ENCODE measurements at places on chromosomes 6 and 20.

GRCh38 chr20:13302647-13303450, 81.8 kb downstream of the ISM1 start:
- DNase-seq: no peak

- no peak for DNase-seq
Measured at GRCh38 chr20:22814471-22815205, 220.5 kb upstream of the SSTR4 start.

DNA sequence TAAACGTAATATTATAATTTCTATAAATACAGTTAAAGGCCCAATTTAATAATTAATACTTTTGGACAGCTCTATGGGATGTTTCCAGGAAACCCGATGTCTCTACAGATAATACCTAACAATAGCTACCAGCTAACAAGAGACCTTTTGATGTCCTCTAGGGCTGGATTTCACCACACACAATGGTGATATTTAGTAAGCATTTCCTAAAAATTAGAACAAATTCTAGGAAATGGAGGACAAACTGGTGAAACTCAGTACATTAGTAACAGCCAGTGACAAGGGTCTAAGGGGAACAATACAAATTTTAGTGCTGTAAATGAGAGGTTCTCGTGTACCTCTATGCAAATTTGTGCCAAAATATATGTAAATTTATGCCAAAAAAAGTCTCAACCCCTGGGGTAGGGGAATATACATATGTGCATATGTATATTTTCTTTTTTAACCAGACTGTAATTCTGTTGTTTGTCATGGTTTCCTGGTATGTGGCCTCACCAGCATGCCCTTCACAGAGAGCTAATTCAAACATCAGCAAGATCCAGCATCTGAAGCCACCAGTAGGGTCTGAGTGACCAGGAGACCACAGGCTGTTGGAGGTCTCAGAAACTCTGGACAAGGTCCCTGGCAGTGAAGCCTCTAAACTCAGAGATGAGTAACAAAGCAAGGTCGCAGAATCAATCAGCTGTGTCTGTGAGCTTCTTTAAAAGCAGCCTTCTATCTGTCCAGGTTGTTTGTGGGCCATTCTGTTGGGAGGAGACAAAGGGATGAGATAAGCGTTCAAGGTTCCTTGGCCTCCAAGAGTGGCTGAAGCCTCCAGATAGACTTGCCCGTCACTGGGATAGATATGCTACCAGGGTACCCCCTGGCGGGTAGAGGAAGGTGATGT, 235.1 kb upstream of the RREB1 start:
- DNase-seq: no peak

DNA sequence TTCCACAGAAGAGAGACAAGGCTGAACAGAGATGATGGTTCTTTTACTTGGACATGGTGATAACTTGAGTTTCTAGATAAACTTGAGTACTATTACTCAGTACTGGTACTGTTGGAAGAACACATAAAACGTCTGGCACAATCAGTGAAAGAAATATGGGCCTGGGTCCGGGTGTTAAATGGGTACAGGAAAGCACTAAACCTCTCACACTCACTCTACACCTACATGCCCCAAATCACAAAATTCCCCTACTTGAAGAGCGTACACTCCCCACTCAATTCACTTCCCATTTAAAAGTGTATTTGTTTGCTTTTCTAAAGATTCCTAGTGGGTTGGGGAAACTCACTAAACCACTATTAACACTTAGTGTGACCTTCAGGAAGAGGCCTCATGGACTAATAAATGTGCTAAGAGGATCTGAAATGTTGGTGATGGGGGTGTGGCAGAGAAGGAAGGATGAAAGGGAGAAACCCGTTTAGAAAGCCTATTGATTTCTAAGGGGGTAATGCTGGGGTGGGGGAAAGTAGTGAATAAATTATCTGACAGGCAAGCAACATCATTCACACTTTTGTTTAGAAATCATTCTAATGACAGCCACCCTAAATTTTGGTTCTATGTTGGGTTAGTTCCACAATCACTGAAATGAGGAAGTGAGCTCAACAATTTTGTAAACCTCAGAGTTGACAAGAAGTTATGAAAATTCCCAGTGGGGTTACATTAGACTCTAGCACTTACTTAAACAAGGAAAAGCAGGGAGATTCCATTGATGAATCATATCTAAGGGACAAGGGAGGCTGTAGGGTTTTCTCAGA, 222.6 kb upstream of the MARCKS start:
- DNase-seq: peak; percentile 52

DNA sequence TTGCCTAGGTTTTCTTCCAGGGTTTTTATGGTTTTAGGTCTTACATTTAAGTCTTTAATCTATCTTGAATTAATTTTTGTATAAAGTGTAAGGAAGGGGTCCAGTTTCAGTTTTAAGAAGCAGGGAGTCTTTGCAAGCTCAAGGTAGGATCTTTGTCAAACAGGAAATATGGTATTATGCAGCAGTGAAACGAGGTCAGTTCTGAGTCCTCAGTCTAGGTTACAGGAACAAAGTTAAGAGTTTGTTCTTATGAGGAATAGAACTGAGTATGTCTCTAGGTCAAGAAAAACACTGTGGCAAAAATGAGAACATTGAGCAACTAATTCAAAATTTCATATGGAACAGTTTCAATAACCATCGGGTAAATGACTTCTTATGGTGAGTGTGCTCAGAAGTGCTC, 63.6 kb downstream of the GCLC start:
- no peak for DNase-seq

GRCh38 chr6:31158863-31159855, 770 bp downstream of the TCF19 start:
- DNase-seq: no peak

DNA sequence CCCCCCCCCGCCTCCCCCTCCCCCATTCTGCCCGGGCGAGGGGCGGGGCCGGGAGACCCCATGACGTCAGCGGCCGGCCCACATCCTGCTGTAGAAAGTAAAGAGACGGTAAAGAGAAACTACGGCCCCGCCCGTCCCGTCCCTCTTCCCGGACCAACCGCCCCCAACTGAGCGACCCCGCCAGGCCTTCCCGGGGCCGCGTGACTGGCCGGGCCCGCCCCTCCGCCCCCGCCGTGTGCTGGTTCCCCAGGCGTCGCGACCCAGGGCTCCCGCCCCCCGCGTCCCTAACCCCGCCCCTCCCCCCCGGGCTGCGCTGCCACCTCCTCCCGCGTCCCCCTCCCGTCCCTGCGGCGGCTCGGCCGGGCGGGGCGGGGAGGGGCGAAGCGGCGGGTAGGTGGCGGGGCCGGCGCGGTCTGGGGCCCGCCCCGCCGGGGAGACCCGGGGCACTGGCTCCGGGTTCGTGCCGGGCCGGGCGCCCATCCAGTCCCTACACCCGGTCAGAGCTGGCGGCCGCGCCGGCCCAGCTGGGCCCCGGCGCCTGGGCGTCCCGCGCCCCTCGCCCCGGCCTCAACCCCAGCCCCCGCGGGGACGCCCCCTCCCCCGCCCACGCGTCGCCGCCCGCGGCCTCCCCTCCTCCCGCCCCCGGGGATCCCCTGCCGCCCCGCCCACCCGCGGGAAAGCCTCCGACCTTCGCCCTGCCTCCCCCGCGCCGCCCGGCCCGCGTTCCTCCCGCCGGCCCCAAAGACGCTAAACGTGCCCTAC, 655 bp upstream of the HIVEP1 start:
- DNase-seq: peak; percentile 94

- DNase-seq: no peak
Measured at GRCh38 chr6:112594886-112595594, 247.9 kb downstream of the RFPL4B start.

DNA sequence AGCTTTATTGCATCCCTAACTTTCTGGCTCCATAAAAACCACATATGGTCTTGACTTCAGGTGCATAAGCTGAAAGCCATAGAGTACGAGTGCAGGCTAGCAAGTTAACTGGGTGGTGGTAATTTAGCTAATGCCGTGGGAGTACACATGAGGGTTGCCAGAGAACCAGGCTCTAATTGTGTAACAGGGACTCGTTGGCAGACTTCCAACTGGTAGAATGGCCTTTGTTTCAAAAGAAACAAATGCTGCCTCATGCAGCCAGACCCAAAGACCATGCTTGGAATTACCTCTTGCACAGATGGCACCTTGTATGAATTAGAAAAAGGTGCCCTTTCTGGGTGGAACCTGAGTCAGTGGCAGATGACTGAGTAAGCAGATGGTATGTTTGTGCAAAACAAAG, 73.2 kb downstream of the LY86 start:
- peak; percentile 14 for DNase-seq

- peak; percentile 84 for DNase-seq
Measured at GRCh38 chr6:90131614-90132423, 164.8 kb downstream of the BACH2 start.

GRCh38 chr20:40230486-40230885, 458.6 kb downstream of the MAFB start:
- DNase-seq: no peak

- DNase-seq: no peak
Measured at GRCh38 chr20:62744741-62745191, 36.1 kb downstream of the NTSR1 start.

GRCh38 chr6:128521282-128521632, 858 bp upstream of the PTPRK start:
- DNase-seq: no peak

GRCh38 chr6:33251395-33252012, 20.2 kb downstream of the VPS52 start:
- no peak for DNase-seq

DNA sequence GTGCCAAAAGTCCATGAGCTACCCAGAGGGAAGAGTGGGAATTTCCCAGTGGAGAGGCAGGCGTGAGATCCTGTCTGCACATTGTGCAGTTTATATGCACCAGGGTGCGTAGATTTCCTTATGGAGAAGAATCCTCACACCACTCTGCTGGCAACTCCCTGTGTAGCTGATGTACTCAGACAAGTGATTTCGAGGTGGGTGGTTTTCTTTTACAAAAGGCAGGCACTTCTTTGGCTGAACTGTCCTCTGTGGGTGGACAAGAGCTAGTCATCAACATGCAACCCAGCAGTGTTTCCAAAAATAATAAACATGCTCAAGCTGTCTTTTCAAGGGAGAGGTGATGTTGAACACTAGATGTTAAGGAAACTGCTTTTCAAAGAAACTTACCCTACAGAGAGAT, 121.7 kb upstream of the NXT1 start:
- DNase-seq: no peak

- DNase-seq: no peak
Measured at GRCh38 chr6:81768150-81768942, 15.9 kb upstream of the TENT5A start.

DNA sequence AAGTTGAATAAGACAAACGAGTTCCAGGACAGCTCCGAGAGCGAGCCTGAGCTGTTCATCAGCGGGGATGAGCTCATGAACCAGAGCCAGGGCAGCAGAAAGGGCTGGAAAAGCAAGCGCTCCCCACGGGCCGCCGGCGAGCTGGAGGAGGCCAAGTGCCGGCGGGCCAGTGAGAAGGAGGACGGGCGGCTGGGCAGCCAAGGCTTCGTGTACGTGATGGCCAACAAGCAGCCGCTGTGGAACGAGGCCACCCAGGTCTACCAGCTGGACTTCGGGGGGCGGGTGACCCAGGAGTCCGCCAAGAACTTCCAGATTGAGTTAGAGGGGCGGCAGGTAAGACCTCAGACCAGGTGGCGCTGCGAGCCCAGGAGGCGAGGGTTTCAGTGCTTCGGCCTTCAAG, 56.0 kb upstream of the TMEM181 start:
- no peak for DNase-seq

DNA sequence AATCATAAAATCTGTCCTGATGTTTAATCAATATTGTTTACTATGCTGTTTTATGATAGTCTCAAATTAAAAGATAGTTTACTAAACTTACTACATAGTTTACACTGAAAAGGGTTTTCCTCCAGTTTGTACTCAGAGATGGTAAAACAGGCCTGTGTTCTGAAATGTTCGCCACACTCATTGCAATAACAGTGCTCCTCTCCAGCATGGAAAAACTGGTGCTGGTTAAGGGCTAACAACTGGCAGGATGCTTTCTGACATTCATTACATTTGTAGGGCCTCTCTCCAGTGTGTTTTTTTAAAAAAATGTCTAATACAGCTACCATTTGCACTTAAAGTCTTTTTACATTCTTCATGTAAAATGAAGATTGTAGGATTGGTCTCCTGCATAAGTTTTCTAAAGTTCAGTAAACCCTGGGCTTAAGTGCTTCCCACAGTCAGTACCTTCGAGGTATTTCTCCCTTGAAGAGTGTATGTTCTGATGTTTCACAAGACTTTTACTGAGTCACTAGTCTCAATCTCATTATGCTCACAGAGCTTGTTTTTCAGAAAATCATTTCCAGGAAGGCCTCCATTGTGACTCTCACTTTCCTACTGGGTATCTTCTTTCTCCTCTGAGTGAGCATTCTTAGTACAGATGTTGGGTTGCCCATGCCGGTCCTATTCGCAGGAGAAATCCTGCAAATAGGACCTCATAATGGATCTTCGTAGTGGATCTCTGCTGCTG, 8.7 kb upstream of the ZSCAN12 start:
- DNase-seq: no peak

- DNase-seq: no peak
Measured at GRCh38 chr20:51535075-51535386, 7.5 kb downstream of the NFATC2 start.

DNA sequence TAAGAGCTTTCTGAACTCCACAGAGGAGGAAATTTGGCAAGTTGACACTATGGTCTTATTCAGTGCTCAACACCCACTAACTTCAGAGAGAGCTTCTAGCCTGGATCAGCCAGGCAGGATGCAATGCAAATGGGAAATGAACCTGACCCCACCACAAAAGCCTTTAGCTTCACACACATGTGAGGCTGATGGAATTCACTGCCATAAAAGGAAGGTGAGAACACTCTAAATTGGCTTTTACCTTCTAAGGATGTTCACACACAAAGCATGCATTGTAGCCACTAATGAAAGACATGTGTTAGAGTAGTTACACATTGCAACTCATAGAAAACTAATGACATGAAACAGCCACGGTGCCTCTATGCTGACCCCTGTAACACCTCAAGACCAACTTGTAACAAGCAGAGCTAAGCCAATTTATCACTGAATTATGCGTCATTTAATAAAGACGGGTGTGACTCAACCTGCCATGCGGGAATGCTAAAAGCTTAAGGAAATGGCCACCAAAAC, 262.1 kb downstream of the HACE1 start:
- no peak for DNase-seq

DNA sequence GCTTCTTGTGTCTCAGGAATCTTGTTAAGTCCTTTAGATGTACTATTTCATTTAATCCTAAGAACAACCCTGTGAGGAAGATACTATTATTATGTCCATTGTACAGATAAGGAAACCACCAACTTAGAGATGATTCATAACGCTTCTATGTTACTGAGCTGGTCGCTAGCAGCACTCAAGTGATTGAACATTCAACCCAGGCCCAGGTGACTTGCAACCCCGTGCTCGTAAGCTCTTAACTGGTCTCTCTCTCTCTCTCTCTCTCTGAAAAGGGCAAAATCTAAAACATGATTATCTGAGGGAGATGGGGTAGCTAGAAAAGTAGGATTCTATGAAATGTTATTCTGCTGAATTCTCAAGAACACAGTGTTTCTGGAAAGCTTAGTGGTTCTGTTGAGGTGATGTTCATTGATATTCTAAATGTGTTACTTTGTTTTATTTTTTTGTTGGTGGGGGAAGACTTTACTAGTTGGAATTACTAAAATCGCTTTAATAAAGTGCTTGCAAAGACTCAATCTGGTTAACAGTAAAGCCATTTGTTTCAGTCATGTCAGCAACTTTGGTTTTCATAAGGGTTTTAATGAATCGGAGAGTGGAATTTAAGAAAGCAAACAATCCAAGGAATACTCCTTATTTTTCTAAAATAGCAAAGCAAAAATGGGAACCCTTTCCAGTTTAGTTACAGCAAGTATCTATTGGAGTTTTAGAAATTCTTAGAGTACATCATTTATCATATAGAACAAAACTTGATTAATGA, 265.0 kb upstream of the TAB2 start:
- no peak for DNase-seq

All from GM04504 (cell line).